ENCODE measurements at places on chromosomes 7 and 10.

- no peak for DNase-seq
Observed at GRCh38 chr7:81248420-81248819, 329.6 kb upstream of the SEMA3C start.

DNA sequence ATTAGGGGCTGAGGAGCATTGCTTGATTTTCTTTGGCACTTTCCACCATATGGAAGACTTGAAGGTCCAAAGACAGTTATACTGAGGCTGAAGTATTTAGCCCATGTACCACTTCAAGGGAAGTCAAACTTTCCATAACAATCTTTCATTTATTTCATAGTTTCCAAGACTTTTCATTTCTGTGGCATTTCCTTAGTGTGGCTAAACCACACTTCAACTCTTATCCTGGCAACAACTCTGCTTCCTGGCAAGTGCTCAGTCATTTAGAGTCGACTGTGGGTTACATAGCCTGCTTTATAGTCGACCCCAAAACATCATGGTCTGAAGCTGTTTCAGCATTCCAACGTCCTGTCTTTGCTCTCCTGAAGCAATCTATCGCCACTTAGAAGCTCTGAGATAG is 343.0 kb upstream of the SEMA3D start:
- DNase-seq, result peak; percentile 54

GRCh38 chr10:71966046-71967004 is 2.1 kb downstream of the CHST3 start:
- no peak for DNase-seq

- no peak for DNase-seq
Observed at GRCh38 chr10:49465736-49466135, 69.8 kb upstream of the DRGX start.

DNA sequence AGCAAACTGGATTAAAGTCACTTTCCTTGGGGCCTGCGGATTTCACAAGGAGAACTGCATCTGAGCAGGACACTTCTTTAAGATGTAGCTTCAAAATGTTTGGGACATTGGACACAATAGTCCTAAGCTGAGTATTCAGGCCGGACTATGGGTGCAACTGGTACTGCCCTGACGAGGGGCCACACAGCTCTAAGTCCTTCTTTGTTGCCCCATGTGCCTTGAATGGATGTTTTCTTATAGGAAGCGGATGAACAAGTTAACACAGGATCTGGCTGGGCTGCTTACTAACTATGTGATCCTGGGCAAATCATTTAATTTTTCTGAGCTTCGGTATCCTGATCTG is 147.8 kb upstream of the KLF14 start:
- no peak for DNase-seq

DNA sequence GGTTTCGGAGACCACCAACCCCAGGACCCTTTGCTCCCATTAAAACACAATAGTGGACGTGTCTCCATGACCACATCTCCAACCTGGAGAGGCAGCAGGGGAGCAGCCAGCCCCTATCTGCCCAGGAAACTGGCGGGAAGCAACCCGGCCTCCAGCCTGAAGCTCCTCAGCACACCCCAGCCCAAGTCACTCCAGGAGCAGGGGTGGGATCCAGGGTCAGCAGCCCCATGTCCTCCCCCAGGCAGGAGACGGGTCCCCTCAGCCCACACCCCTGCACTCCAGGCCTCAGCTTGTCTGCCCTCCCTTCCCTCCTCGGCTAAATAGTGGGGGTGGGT is 601 bp downstream of the ADAM8 start:
- DNase-seq, result no peak

DNA sequence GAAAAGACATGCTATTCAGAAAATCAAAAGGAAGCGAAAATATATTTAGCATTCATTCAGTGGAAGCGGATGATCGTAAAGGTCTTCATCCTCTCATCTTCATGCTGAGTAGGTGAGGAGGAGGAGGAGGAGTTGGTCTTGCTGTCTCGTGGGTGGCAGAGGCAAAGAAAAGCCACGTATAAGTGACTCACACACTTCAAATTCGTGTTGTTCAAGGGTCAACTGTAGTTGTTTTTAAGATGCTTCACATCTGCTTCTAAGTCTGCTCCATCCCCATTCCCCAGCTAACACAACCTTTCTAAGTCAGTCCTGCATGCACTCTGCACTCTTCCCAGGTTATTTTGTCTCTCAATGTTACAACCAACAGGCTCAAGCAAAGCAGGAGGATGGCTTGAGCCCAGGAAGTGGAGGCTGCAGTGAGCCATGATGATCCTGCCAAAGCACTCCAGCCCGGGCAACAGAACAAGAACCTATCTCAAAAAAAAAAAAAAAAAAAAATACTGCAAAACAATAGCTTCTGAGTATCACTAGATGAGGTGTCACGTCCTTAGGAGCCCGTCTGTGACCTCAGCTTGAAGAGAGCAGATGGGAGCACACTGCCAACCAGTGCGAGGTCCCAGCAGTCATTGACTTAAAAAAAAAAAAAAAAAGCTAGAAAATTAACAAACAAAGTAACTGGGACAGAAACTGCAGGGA is 70.5 kb downstream of the SFMBT2 start:
- DNase-seq, result no peak

- no peak for DNase-seq
Observed at GRCh38 chr10:124996854-124997215, 54.9 kb downstream of the ZRANB1 start.

GRCh38 chr7:118839515-118839914 is 615.0 kb downstream of the ANKRD7 start:
- DNase-seq, result no peak

GRCh38 chr10:30529373-30529998 is 95.5 kb downstream of the MAP3K8 start:
- no peak for DNase-seq

DNA sequence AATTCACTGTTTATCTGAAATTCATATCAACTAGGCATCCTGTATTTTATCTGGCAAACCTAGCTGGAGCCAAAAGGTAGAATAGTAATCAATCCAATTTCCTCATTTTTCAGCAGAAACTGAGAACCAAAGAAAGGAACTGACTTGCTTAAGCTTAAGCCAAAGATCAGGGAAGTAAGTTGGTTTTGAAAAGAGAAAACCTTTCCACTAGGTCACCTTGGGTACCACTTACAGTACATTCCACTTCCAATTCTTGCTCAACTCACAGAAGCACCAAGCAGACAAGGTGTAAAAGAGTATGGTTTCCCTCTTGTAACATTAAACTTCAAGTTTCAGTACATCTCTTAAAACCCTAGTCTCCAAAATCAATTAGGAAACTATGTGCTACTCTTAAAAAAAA is 79.6 kb downstream of the ZFAND4 start:
- DNase-seq, result no peak

- DNase-seq, result no peak
Observed at GRCh38 chr7:157926521-157927150, 589.8 kb downstream of the DNAJB6 start.

GRCh38 chr10:66058594-66058993 is 867.2 kb upstream of the LRRTM3 start:
- DNase-seq, result no peak

GRCh38 chr10:82319562-82319961 is 444.6 kb downstream of the NRG3 start:
- DNase-seq, result no peak

DNA sequence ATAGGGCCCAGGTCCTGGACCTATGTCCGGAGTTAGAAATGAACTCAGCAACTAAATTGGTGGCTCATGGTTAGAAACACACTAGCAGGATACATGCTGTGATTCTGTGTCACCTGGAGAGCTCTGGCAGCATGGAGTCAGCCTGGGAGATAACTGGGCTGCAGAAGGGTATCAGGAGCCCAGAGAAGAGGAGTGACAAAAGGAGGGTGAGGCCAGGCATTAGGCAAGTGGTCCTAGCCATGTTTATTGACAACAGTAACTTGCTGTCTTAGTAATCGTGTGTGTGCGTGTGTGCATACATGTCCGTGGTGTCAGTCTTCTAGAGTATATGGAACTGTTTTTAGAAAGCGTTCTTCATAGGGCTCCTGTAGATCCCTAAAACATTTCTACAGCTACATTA is 157.5 kb upstream of the PHYHIPL start:
- DNase-seq, result no peak

- DNase-seq, result peak; percentile 41
Observed at GRCh38 chr10:91312382-91312733, 91.9 kb downstream of the PCGF5 start.

DNA sequence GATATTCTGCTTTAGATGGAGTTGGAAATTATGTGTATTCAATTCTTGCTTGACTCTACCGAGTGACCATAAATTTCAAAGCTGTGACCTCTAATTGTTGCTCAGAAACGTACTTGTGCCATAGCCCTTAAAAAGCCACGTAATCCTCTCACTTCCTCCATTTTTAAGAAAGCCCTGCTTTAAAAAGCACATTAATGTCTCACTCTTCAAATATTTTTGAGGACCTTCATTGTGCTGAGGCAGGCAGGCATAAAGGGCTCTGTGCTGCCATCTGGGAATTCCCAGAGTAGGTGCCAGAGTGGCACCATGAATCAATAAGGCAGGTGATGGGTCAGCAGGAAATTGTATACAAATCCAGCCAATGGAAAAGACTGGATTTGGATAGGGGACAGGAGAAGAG is 97.7 kb upstream of the FAM204A start:
- no peak for DNase-seq

DNA sequence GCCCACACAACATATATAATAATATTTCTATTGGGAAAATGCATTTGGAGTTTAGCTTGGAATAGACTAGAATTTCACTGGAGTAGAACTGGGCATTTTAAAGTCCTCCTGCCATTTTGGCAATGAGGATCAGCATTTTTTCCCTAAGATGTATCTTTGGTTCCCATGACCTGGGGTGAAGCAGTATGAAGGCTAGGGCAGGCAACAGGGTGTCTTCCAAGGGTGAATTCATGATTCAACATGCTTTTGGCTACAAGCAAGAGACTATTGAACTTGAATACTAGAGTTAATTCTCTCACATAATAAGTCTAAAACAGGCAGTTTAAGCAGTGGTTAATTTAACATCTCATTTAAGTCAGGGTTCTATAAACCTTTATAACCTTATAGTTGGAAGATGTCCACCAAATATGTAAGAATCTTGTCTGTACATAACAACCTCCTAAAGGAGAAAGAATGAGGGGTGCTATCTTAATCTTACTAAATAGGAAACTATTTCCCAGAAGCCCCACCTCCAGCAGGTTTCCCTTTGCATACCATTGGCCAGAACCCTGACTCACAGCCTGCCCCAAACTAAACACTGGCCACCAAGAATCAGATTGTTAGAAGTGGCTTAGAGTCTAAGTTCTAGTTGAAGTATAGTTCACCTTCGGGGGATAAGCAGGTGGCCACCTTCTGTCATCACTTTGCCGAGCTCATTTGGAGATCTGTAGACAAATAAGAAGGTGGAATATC is 96.0 kb upstream of the PRPS1L1 start:
- no peak for DNase-seq

- DNase-seq, result no peak
Observed at GRCh38 chr7:26688936-26689506, 175.4 kb downstream of the SKAP2 start.

DNA sequence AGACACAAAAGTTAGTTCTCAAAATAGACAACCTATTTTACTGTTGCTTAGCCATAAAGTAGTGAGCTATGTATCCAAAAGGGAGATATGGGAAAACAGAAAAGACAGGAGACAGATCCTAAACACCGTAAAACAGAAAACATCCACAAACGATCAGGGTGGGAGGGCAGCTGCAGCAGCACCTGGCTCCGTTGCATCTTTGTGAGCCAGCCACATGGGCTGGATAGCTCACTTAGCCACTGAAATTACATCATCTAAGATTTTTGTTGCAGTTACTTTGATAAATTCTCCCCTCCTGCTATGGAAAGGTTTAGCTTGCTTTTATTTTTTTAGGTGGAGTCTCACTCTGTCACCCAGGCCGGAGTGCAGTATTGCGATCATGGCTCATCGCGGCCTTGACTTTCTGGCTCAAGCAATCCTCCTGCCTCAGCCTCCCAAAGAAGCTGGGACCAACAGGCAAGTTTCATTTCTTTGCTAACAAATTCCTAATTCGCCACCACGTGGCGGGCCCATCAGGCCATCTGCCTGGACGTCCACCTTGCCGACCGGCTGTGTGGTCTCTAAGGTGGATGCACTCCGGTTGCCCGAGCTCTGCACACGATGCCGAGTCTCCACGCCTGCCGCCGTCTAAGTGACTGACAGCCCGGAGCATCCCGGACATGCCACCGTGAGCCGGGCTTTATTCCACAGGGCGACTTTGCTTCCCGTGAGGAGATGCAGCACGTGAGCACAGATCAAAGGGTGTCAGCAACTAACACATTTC is 159.8 kb downstream of the DIP2C start:
- DNase-seq, result no peak

DNA sequence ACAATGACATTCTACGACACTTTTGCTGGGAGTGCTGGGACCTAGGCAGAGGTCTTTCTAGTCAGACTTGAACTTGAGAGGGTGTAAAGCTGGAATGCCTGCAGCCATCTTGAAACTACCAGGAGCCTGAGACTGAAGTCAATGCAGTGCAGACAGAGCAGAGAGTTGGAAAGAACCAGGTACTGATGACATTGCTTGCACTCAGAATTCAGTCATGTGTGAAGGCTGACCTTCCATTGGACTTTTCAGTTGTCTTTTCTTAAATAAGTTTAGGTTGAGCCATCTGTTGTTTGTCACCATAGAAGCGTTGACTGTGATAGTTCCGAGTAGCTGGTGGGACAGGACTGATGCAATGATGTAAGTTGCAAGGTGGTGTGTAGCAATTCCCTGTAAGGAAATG is 3.1 kb upstream of the PLPP4 start:
- DNase-seq, result no peak

DNA sequence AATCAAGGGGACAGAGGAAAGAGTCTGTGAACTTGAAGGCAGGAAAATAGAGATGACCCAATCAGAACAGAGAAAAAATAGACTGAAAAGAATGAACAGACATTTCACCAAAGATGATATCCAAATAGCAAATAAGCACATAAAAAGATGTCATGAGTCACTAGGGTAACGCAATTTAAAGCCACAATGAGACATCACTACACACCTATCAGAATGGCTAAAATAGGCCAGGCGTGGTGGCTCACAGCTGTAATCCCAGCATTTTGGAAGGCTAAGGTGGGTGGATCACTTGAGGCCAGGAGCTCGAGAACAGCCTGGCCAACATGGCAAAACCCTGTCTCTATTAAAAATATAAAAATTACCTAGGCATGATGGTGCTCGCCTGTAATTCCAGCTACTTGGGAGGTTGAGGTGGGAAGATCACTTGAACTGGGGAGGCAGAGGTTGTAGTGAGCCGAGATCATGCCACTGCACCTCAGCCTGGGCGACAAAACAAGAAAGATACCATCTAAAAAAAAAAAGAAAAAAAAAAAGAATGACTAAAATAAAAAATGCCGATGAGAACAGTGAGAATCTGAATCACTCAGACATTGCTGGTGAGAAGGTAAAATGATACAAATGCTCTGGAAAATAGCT is 100.9 kb downstream of the LHPP start:
- DNase-seq, result peak; percentile 42

Data from amniotic epithelial cell (primary cell).